ENCODE measurements at places on chromosomes 11 and 22. TPM values are rescaled to one million over a fixed set of nuclear protein-coding genes. Genes with fewer than 3 reads are reported as not detected.

DGCR6L gene
- 60.4 TPM for total RNA-seq

BTG4 gene
- total RNA-seq: not detected

DGCR2 gene
- 39.0 TPM for total RNA-seq

GSTT2B gene
- not detected for total RNA-seq

C22orf42 gene
- not detected for total RNA-seq

THYN1 gene
- 56.4 TPM for total RNA-seq

GRAMD1B gene
- 36.3 TPM for total RNA-seq

MAPK8IP1 gene
- total RNA-seq: 0.64 TPM

UPK2 gene
- total RNA-seq: not detected

GGTLC2 gene
- not detected for total RNA-seq

PRR33 gene
- not detected for total RNA-seq

KRTAP5-11 gene
- not detected for total RNA-seq

RASL10A gene
- total RNA-seq: 0.92 TPM

TUBGCP6 gene
- total RNA-seq: 71.4 TPM

MOV10L1 gene
- total RNA-seq: not detected

THOC5 gene
- 48.6 TPM for total RNA-seq

OR5P2 gene
- not detected for total RNA-seq

GTSE1 gene
- total RNA-seq: 103 TPM

GRCh38 chr11:93059117-93059957 is 89.9 kb downstream of the MTNR1B start:
- H3K4me3 ChIP-seq: no peak overlapping the region
- DNase-seq: no peak
- peaks cover 3% of the 10 kb centered on the region for H3K4me1 ChIP-seq
- H3K36me3 ChIP-seq: no peaks in the 10 kb centered on the region
- H3K27me3 ChIP-seq: peaks cover 1% of the 10 kb centered on the region

GRCh38 chr22:22884888-22885840 is 2.5 kb upstream of the IGLL5 start:
- H3K36me3 ChIP-seq: no peaks in the 10 kb centered on the region
- peaks cover 14% of the 10 kb centered on the region for H3K4me1 ChIP-seq
- no peak overlapping the region for H3K27ac ChIP-seq

DNA sequence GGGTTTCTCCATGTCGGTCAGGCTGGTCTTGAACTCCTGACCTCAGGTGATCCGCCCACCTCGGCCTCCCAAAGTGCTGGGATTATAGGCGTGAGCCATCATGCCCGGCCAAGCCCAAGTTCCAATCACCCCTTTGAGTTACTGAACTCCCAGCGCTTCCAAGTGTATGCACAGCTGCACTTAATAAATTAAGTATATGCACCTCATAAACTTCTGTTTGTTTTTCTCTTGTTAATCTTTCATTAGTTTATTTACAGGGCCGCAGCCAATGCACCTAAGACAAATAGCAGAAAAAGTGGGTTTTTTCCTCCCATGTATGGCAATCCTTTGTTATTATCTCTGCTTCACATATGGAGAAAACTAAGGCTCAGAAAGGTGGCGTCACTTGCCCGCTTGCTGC is 21.3 kb downstream of the SYN3 start:
- no peak for DNase-seq
- no peaks in the 10 kb centered on the region for H3K36me3 ChIP-seq
- H3K4me3 ChIP-seq: no peak overlapping the region
- no peak overlapping the region for H3K27ac ChIP-seq
- H3K27me3 ChIP-seq: peaks cover 6% of the 10 kb centered on the region

GRCh38 chr11:113410414-113411135 is 23.0 kb downstream of the ANKK1 start:
- no peaks in the 10 kb centered on the region for H3K4me1 ChIP-seq
- no peaks in the 10 kb centered on the region for H3K36me3 ChIP-seq
- no peak for DNase-seq
- no peaks in the 10 kb centered on the region for H3K27me3 ChIP-seq
- no peak overlapping the region for H3K4me3 ChIP-seq

- no peak for DNase-seq
- peaks cover 16% of the 10 kb centered on the region for H3K27me3 ChIP-seq
- H3K4me1 ChIP-seq: peaks cover 2% of the 10 kb centered on the region
- no peaks in the 10 kb centered on the region for H3K36me3 ChIP-seq
Observed at GRCh38 chr11:46906609-46907041, 11.7 kb downstream of the LRP4 start.

- no peak for DNase-seq
- no peak overlapping the region for H3K4me3 ChIP-seq
- H3K4me1 ChIP-seq: peaks cover 8% of the 10 kb centered on the region
- no peak overlapping the region for H3K27ac ChIP-seq
- H3K36me3 ChIP-seq: peaks cover 5% of the 10 kb centered on the region
Observed at GRCh38 chr11:106070606-106071005, 6.5 kb downstream of the KBTBD3 start.

DNA sequence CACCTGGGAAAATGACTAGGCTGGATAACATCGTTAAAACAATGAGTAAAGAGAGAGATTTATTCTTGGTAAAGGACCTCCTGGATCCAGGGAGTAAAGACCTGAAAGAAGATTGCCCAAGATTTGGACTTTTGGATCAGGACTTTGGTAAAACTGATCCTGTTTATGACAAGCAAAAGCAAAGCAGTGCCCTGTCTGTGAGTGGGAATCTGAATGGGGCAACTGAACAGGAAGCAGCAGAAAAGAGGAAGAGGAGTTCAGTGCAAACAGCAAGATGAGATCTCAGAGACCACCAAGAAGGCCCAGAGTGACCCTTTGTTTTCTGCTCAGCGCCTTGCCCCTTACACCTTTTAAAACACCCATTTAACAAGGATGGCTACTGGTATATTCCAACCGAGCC is 122.0 kb downstream of the VPREB1 start:
- H3K4me3 ChIP-seq: no peak overlapping the region
- H3K27ac ChIP-seq: no peak overlapping the region
- H3K27me3 ChIP-seq: peaks cover 42% of the 10 kb centered on the region
- no peaks in the 10 kb centered on the region for H3K36me3 ChIP-seq
- no peaks in the 10 kb centered on the region for H3K4me1 ChIP-seq

DNA sequence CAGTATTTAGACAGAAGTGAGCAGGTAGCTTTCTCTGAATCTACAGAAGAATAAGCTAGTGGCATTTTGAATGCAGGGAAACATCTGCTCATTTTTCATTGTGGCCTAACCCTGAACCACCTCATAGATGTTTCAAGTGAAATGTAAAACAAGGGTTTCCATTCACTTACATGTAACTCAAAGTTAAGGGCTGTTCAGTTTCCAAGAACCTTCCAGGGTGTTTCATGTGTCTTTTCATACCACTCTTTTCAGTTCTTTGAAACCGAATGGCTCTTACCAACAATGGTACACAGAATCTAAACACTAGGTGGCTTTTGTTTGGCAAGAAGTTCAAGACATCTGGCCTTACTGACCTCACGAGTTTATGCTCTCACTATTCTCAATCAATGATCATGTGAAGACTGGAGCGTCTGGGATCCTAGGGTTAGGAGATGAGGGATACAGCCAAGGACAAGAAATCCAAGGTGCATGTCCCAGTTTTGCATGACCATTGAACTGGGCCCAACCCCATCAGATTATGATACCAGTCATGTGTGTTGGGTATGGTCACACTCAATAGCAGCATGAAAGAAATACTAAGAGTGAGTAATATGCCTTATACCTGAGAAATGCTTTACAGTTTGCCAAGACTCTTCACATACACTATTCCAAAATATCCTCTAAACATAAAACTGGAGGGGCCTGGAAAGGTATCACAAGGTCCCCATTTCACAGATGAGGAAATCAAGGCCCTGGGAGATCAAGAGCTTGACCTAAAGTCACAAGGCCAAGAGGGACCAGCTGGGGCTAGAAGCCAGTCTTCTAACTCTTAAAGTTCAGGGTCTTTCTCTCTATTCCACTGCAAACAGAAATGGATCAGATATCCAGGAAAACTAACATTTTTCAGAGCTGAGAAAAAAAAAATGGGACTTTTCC is 92.7 kb downstream of the ETS1 start:
- peaks cover 91% of the 10 kb centered on the region for H3K36me3 ChIP-seq
- peaks cover 96% of the 10 kb centered on the region for H3K4me1 ChIP-seq
- H3K27me3 ChIP-seq: no peaks in the 10 kb centered on the region
- peak; percentile 49 for DNase-seq

GRCh38 chr11:27229511-27230191 is 133.4 kb downstream of the CCDC34 start:
- H3K4me1 ChIP-seq: no peaks in the 10 kb centered on the region
- peaks cover 2% of the 10 kb centered on the region for H3K27me3 ChIP-seq
- DNase-seq: no peak

GRCh38 chr22:42560781-42561180 is 7.0 kb downstream of the SERHL2 start:
- H3K4me1 ChIP-seq: no peaks in the 10 kb centered on the region
- H3K27ac ChIP-seq: no peak overlapping the region
- no peaks in the 10 kb centered on the region for H3K27me3 ChIP-seq
- DNase-seq: peak; percentile 33

- peaks cover 23% of the 10 kb centered on the region for H3K4me1 ChIP-seq
- H3K27me3 ChIP-seq: peaks cover 90% of the 10 kb centered on the region
- peak within 1 kb of the TSS; percentile 32 for H3K27ac ChIP-seq
- H3K4me3 ChIP-seq: no peak within 1 kb of the TSS
Observed at GRCh38 chr11:44309478-44310205, at the start of gene ALX4. Gene ALX4, minus strand, starts transcription at chr11:44310139. Its CDS starts 77 bp downstream, at chr11:44310062.

- H3K27me3 ChIP-seq: peaks cover 21% of the 10 kb centered on the region
- no peak for DNase-seq
- H3K27ac ChIP-seq: no peak overlapping the region
- peaks cover 7% of the 10 kb centered on the region for H3K4me1 ChIP-seq
- H3K4me3 ChIP-seq: no peak overlapping the region
Observed at GRCh38 chr11:128666397-128666796, 27.5 kb upstream of the FLI1 start.

DNA sequence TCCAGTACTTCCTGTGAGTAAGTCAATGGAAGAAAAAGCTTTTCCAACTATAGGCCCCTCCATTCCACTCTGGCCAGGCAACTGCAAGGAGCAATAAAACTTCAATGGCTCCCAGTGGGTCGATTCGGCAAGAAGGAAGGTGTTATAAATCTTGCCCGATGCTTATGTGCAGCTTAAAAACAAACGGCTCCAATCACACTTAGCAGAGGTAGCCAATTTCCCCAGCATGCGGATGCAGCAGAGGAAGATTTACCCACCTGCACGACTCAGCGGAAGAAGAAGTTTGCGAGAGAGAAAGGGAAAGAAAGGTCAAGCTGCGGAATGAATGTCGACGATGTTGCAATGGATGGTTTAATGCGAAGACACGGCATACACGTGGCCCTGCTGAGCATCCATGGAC is 141.5 kb downstream of the OPCML start:
- H3K36me3 ChIP-seq: no peaks in the 10 kb centered on the region
- DNase-seq: no peak
- H3K4me3 ChIP-seq: no peak overlapping the region
- H3K27ac ChIP-seq: no peak overlapping the region
- H3K4me1 ChIP-seq: no peaks in the 10 kb centered on the region
- no peaks in the 10 kb centered on the region for H3K27me3 ChIP-seq

DNA sequence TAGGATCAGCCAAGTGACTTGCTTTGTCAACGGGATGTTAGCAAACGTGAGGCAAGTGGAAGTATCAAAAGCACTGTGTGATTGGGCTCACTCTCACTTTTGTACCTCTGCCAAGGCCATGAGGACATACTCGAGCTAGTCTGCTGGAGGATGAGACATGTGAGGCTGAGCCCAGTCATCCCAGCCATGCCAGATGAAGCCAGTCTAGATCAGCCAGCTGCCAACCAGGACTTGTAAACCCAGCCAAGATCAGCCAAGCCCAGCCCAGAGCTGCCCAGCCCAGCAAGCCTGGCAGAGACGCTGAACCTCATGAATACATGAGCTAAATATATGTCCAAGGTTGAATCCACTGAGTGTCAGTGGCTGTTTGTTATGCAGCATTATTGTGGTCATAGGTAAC is 369.7 kb downstream of the MN1 start:
- DNase-seq: no peak
- no peak overlapping the region for H3K27ac ChIP-seq
- H3K27me3 ChIP-seq: no peaks in the 10 kb centered on the region

GRCh38 chr22:22886546-22886945 is 1.1 kb upstream of the IGLL5 start:
- H3K4me1 ChIP-seq: peaks cover 14% of the 10 kb centered on the region
- H3K36me3 ChIP-seq: no peaks in the 10 kb centered on the region
- H3K4me3 ChIP-seq: no peak overlapping the region
- H3K27me3 ChIP-seq: peaks cover 33% of the 10 kb centered on the region

DNA sequence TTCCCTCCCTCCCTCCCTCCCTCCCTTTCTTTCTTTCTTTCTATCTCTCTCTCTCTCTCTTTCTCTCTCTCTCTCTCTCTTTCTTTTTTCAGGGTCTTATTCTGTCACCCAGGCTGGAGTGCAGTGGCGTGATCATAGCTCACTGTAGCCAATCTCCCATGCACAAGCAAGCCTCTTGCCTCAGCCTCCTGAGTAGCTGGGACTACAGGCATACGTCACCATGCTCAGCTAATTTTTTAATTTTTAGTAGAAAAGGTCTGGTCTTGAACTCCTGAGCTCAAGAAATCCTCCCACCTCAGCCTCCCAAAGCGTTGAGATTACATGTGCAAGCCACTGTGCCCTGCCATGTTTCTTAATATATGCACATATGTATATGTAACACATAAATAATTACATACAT is 19.0 kb downstream of the TSKU start:
- H3K4me1 ChIP-seq: peaks cover 41% of the 10 kb centered on the region
- DNase-seq: peak; percentile 1
- H3K36me3 ChIP-seq: no peaks in the 10 kb centered on the region
- H3K27ac ChIP-seq: no peak overlapping the region

- H3K27me3 ChIP-seq: peaks cover 3% of the 10 kb centered on the region
- no peak for DNase-seq
- H3K27ac ChIP-seq: no peak overlapping the region
- H3K4me1 ChIP-seq: no peaks in the 10 kb centered on the region
Observed at GRCh38 chr11:27976262-27976661, 131.7 kb downstream of the KIF18A start.

DNA sequence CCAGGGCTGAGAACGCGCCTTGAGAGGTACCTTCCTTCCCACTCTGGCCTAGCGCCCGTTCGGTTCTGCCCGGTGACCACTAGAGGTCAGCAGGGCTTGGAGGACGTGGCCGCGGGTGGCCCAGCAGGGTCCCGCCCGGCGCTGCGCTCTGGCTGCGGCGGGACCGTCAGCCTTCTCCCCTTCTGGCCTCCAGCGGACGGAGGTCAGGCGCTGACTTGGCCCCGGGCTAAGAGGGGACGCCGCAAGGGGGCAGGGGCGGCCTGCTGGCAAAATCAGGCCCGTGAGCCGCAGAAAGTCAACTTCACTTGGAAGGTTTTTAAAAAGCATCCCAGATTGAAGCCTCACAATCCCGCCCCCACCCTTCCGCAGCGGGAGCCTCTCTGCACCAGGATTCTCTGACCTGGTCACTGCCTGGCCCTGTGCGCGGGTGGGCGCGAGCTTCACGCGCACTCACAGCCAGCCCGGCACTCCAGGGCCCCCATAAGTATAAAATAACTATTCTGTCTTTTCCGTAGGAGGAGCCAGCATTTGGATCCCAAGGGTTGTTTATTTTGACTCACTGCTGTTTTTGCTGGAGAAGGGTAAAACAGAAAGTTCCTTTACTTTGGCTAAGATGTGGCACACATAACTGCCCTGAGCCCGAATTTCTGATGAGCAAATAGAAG is 23.2 kb upstream of the ZBTB16 start:
- peak; percentile 51 for DNase-seq
- H3K4me1 ChIP-seq: peaks cover 9% of the 10 kb centered on the region
- H3K27me3 ChIP-seq: peaks cover 22% of the 10 kb centered on the region
- H3K4me3 ChIP-seq: no peak overlapping the region
- H3K27ac ChIP-seq: no peak overlapping the region
